EH (cell line): ENCODE measurements at places on chromosomes 4 and X.

DNA sequence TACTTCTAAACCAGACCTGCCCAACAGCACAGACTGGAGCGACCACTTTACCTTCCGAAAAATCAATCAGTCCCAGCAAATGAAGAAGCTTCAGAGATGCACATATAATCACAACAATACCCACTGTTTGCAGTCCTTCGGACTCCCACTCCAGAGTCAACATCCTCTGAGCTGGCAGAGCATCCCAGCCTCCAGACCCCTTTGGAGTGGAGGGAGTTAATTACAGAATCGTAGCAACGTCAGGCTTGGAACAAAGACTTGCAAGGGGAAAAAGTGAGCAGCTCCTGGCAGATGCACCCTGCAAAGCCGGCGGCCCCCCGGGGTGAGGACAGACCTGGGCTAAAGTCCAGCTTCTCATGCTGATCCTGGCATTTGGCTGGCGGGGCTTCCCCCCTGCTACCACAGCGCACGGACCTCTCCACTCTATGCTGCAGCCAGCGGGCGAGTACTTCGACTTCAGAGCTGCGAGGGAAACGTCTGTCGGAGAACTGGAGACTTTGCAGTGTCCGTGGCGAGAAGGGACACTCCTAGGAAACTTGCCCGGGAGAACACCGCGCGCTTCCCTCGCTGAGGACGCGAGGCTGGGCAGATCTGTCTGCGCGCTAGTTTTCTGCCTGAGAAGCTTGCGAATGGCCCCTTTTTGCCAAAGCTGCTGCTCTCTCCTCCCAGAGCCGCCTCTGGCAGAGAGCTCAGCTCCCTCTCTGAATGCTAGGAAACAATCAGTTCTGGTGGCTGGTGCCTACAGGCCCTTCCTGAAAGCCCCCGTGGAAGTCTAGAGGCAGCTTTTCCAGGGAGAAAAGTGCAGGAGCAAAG lies 283.7 kb downstream of the PACRGL start:
- DNase-seq = no peak

GRCh38 chrX:100743009-100743607 lies 11.2 kb upstream of the SYTL4 start:
- DNase-seq = peak; percentile 72

GRCh38 chr4:33802578-33802977 lies 2441.7 kb downstream of the ARAP2 start:
- DNase-seq = no peak

GRCh38 chr4:47862297-47862696 lies 24.4 kb upstream of the CORIN start:
- peak; percentile 80 for DNase-seq

GRCh38 chrX:107450823-107451509 lies 1.5 kb downstream of the FRMPD3 start:
- no peak for DNase-seq

DNA sequence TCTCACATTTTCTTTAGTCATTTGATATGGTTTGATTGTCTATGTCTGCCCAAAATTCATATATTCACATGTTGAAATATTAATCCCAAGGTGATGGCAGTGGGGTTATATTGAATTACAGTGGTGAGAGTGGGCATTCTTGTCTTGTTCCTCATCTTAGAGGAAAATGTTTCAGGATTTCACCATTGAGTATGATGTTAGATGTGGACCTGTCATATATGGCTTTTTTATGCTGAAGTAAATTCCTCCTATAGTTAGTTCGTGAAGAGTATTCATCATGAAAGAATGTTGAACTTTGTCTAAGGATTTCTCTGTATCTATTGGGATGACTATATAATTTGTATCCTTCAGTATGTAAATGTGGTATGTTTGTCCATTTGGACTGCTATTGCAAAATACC lies 512.3 kb upstream of the EPHA5 start:
- DNase-seq = peak; percentile 53

- DNase-seq = peak; percentile 35
These were observed 91.3 kb upstream of the WDR44 start for GRCh38 chrX:118254611-118255010.

GRCh38 chr4:189355590-189355989 lies 585.1 kb upstream of the FRG1 start:
- DNase-seq = no peak
